Panc1 (cell line): ENCODE measurements at places on chromosomes 1 and 21. TPM values are rescaled to one million over a fixed set of nuclear protein-coding genes. Genes with fewer than 3 reads are reported as not detected.

GRCh38 chr1:113745425-113745824, 13.9 kb downstream of the PHTF1 start:
- peaks cover 2% of the 10 kb centered on the region; the same call in 1 of the 2 replicates for H3K36me3 ChIP-seq
- H3K27me3 ChIP-seq = no peaks in the 10 kb centered on the region
- H3K4me1 ChIP-seq = no peaks in the 10 kb centered on the region
- no peak overlapping the region for H3K4me3 ChIP-seq
- no peak overlapping the region for H3K27ac ChIP-seq
- DNase-seq = no peak

The ACTL8 gene
- not detected for total RNA-seq

The SIK1 gene
- 32.3 TPM for total RNA-seq

DNA sequence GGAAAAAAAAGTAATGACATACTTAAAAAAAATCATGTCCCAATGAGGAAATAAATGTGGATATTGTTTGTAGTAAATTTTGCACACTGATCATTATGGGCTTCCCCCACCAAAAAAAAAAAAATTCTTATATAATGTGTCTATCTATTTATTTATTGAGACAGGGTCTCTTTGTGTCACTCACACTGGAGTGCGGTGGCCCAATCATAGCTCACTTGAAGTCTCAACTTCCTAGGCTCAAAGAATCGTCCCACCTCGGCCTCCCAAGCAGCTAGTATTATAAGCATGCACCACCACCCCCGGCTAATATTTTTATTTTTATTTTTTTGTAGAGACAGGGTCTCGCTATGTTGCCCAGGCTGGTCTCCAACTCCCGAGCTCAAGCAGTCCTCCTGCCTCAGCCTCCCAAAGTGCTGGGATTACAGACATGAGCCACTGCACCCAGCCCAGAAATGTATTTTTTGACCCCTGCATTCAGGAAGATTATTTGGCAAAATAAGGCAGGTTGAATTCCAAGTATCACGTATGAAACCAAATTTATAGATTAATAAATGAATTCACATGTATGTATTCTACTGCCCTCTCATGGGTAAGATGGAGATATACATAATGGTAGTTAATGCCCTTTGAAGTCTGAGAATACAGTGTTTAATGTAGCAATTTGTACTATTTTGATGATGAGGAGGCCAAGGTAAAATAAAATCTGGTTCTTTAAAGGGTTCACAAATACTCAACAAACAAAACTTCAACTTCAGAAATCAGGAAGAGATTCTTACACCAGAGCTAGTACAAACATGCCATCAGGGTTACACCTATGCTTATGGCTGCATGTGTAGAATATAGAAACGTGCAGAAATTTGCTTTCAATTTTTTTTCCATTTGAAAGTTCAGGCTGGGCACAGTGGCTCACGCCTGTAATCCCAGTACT, 1.4 kb upstream of the DENND2C start:
- no peak for DNase-seq
- H3K4me1 ChIP-seq = no peaks in the 10 kb centered on the region
- no peak overlapping the region for H3K4me3 ChIP-seq
- no peak overlapping the region for H3K27ac ChIP-seq
- peaks cover 4% of the 10 kb centered on the region; the same call in 1 of the 2 replicates for H3K27me3 ChIP-seq
- H3K36me3 ChIP-seq = no peaks in the 10 kb centered on the region; the same call in 1 of the 2 replicates

The SLC45A3 gene
- 3.0 TPM for total RNA-seq

The ADORA3 gene
- total RNA-seq = not detected

The ADAM30 gene
- total RNA-seq = not detected

DNA sequence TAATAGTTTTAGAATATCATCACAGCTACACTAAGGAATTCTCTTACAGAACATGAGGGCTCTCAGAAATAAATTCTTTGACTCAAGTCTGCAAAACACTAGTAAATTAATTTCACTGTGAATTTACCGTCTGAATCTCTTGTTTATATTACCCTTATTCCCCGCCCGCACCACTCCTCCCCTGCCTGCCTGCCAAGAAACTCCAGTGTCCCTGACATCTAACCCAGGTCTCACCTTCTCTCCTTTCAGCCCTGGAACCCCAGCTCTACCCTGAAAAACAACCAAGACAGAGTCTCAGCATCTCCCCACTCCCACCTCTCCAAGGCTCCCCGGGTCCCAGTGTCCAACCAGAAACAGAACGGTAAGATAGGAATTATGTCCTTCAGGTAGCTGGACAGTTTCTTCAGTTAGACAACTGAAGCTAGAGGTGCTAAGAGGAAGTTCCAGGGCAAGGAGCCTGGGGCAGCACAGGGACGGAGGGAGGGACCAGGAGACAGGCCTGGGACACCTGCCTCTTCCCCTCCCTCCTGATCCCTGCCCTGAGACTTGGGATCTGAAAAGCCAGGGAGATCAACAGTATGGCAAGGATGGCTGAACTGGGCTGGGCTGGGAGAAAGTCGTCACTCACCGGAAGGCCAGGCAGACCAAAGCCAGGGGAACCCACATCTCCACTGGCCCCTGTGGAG, 15.4 kb downstream of the COL16A1 start:
- H3K27me3 ChIP-seq = no peaks in the 10 kb centered on the region
- no peak overlapping the region for H3K27ac ChIP-seq
- DNase-seq = no peak
- no peak overlapping the region for H3K4me3 ChIP-seq
- H3K4me1 ChIP-seq = peaks cover 24% of the 10 kb centered on the region

The PLPPR5 gene
- not detected for total RNA-seq

The C1orf56 gene
- 2.7 TPM for total RNA-seq

DNA sequence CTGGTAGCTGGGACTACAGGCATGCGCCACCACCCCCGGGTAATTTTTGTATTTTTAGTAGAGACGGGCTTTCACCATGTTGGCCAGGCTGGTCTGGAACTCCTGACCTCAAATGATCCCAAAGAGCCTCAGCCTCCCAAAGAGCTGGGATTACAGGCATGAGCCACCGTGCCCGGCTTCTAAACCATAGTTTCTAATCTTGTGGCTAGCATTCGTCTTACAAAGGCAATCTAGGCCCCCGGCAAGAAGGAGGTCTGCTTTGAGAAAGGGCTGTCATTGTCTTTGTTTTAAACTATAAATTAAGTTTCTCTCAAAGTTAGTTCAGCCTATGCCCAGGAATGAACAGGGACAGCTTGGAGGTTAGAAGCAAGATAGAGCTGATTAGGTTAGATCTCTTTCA, 10.3 kb upstream of the L1TD1 start:
- no peak overlapping the region for H3K27ac ChIP-seq
- no peaks in the 10 kb centered on the region for H3K27me3 ChIP-seq
- no peaks in the 10 kb centered on the region for H3K36me3 ChIP-seq
- no peaks in the 10 kb centered on the region for H3K4me1 ChIP-seq

DNA sequence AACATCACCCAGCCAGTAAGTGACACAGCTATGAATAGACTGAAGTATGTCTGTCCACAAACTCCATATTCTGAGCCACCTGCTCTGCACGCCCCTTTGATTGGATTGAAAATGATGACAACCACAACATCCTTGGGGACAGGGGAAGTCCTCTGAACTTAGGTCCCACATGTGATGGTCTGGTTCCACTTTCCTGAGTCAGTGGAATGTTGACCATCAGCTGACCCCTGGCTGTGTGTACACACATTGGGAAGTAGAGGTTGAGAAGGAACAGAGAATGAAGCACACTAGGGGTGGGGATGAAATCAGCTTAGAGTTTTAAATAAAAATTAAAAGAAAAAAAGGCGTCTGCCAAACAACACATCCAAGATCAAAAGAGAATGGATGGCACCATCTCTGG, 8.0 kb upstream of the DISP3 start:
- no peak for DNase-seq
- no peaks in the 10 kb centered on the region for H3K36me3 ChIP-seq
- no peak overlapping the region for H3K27ac ChIP-seq

- peaks cover 10% of the 10 kb centered on the region for H3K36me3 ChIP-seq
- no peak overlapping the region for H3K27ac ChIP-seq
- no peak overlapping the region for H3K4me3 ChIP-seq
- H3K27me3 ChIP-seq = no peaks in the 10 kb centered on the region
- 0 out of 2 replicates have a peak, but pooled peaks cover 2% of the 10 kb centered on the region for H3K4me1 ChIP-seq
Observed at GRCh38 chr1:11989669-11990068, 9.4 kb downstream of the MFN2 start.

The TTC24 gene
- total RNA-seq = not detected

- H3K27ac ChIP-seq = no peak overlapping the region
- DNase-seq = no peak
- no peaks in the 10 kb centered on the region for H3K4me1 ChIP-seq
- H3K4me3 ChIP-seq = no peak overlapping the region
Observed at GRCh38 chr1:227781314-227781930, 34.1 kb upstream of the PRSS38 start.

DNA sequence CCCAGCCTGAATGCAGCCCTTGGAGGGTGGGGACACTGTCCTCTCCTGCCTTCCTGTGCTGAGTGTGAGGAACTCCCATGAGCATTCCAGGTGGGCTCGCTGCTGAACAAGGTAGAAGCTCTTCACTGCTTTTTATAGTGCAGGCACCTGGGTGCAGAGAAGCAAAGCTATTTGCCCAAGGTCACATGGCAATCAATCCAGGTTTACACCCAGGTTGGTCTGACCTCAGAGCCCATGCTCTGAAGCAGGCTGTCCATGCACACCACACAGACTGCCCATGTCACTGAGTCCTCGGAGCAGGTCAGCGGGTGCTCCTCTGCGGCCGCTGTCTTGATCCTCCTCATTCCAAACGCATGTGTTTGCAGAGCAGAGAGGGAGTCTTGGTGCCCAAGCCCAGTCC, 323.4 kb upstream of the VAMP3 start:
- no peak overlapping the region for H3K4me3 ChIP-seq
- no peaks in the 10 kb centered on the region for H3K36me3 ChIP-seq
- H3K4me1 ChIP-seq = no peaks in the 10 kb centered on the region
- DNase-seq = no peak

The SLC2A5 gene
- total RNA-seq = 0.26 TPM

DNA sequence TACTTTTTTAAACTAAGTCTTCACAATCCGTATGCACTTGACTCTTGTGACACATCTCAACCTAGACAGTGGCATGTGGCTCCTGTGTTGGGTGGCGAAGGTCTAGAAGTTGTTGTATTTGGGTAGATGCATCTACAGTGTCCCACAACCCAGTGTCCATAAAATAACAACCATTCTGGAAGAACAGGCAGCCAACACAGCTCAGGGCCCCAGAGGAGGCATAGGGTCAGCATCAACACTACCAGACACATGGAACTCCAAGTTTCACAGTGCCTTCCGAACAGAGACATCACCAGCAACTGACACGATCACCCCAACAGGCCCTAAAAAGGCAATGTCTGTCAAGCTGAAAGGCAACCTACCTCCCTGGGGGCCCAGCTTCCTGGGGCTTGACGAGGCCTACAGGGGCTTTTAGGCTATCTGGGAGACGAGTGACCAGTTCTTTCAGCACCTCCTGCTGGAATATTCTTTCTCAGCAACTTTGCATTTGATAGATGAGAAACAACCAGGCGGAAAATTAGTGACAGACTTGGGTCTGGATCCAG, 5.6 kb downstream of the SH3BP5L start:
- no peak for DNase-seq
- H3K27ac ChIP-seq = no peak overlapping the region
- H3K27me3 ChIP-seq = no peaks in the 10 kb centered on the region
- H3K4me1 ChIP-seq = peaks cover 12% of the 10 kb centered on the region
- no peaks in the 10 kb centered on the region for H3K36me3 ChIP-seq

The P3R3URF gene
- not detected for total RNA-seq

DNA sequence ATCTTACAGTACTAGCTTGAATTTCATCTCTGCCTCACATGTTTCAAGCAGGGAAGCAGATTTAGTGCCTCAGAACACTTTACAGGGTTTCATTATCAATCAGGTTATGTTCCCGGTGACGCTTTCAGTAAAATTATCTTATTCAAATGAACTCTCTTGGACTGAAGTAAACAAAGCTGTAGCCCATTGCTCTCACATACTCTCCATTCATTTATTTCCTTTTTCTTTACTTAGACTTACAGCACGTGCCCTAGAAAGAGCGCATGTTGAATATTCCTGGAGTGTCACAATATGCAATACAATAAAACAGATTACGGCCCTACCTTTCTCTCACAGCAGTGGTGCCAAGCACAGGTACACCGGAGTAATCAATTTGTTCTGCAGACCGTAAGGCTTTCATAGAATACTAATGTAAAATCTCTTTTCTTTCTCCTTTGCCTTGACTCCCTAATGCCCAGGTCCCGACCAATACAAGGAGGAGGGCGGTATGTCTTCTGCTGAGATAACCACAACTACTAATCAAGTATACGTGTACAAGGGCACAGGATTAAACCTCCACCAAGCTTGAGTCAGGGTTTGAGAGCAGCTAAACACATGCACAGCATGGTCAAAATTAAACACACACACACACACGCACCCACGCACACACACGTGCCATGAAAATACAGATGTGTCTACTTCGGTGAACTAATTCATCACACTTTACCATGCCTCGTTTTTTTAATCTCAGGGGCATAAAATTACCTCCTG, 62.8 kb downstream of the NRIP1 start:
- no peak overlapping the region for H3K27ac ChIP-seq
- DNase-seq = no peak
- H3K27me3 ChIP-seq = no peaks in the 10 kb centered on the region
- peaks cover 5% of the 10 kb centered on the region; the same call in 1 of the 2 replicates for H3K4me1 ChIP-seq
- H3K4me3 ChIP-seq = no peak overlapping the region
- no peaks in the 10 kb centered on the region for H3K36me3 ChIP-seq

GRCh38 chr1:236982380-236982779, 21.9 kb downstream of the MT1HL1 start:
- H3K4me3 ChIP-seq = no peak overlapping the region
- H3K4me1 ChIP-seq = no peaks in the 10 kb centered on the region
- H3K36me3 ChIP-seq = no peaks in the 10 kb centered on the region
- H3K27me3 ChIP-seq = no peaks in the 10 kb centered on the region; the same call in 1 of the 2 replicates

GRCh38 chr1:95113684-95114083, 3.5 kb upstream of the TLCD4 start:
- no peak overlapping the region for H3K4me3 ChIP-seq
- no peaks in the 10 kb centered on the region for H3K4me1 ChIP-seq
- DNase-seq = no peak

The FMO4 gene
- total RNA-seq = 0.33 TPM

The ABCA4 gene
- total RNA-seq = 1.5 TPM

The CHODL gene
- total RNA-seq = 0.10 TPM

GRCh38 chr1:192839162-192840066, 30.6 kb downstream of the RGS2 start:
- H3K4me1 ChIP-seq = no peaks in the 10 kb centered on the region
- no peak overlapping the region for H3K4me3 ChIP-seq
- DNase-seq = no peak
- no peak overlapping the region for H3K27ac ChIP-seq
- H3K36me3 ChIP-seq = no peaks in the 10 kb centered on the region

- H3K36me3 ChIP-seq = no peaks in the 10 kb centered on the region
- H3K4me1 ChIP-seq = no peaks in the 10 kb centered on the region
- no peaks in the 10 kb centered on the region for H3K27me3 ChIP-seq
- no peak overlapping the region for H3K27ac ChIP-seq
Observed at GRCh38 chr1:185112356-185112755, 44.4 kb downstream of the TRMT1L start.
